ENCODE measurements at places on chromosomes 5 and 9. TPM values are rescaled to one million over a fixed set of nuclear protein-coding genes. Genes with fewer than 3 reads are reported as not detected.

DNA sequence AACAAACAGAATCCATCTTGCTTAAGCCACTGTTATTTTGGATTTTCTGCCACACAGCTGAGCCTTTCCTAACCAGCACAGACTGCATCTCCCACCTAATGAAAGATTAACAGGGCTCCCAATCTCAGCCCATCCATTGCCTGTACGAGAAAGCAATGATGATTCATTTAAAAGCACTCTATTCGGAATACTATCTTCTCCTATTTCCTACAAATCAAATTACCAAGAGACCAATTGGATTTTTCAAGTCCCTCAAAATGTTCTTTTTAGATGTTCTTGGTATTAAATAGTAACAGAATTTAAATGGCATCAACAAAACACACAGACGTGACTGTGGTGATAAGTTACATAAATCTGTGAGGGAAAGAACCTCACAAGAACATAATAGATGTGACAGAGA is 324.1 kb downstream of the AGTPBP1 start:
- DNase-seq, result no peak

Gene ENC1
- total RNA-seq, result 2.5 TPM

DNA sequence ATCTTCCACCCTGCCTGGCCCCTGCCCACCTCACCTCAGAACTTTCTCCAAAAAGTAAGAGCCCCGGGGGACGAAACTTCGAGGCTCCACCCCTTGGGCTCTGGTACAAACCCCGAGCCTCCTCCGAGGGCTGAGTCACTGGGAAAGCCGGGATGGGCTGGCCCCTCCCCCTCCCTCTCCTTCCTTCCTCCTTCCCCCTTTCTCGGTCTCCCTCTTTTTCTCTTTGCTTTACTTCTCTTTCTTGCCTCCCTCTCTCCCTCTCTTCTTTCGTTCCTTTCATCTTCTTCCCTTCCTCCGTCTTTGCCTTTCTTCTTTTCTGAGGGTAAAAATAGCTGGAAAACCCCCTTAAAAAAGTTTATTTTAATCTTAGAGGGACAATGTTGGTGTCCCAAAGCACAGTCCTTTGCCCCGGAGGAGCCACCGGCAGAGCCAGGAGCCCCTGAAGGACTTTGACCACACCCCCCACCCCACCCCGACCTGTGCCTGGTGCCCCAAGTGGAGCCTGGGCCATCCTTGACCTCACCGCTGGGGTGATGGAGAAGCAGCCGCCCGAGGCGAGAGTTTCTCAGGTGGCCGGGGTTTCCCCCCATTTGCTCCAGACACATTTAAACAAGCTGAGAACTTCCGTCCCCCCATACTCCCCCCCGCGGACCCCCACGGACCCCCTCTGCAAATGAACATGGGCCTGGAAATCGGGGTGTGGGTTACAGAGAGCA is 5.7 kb upstream of the NOTCH1 start:
- peak; percentile 78 for DNase-seq

Gene PDLIM4
- 31.5 TPM for total RNA-seq

DNA sequence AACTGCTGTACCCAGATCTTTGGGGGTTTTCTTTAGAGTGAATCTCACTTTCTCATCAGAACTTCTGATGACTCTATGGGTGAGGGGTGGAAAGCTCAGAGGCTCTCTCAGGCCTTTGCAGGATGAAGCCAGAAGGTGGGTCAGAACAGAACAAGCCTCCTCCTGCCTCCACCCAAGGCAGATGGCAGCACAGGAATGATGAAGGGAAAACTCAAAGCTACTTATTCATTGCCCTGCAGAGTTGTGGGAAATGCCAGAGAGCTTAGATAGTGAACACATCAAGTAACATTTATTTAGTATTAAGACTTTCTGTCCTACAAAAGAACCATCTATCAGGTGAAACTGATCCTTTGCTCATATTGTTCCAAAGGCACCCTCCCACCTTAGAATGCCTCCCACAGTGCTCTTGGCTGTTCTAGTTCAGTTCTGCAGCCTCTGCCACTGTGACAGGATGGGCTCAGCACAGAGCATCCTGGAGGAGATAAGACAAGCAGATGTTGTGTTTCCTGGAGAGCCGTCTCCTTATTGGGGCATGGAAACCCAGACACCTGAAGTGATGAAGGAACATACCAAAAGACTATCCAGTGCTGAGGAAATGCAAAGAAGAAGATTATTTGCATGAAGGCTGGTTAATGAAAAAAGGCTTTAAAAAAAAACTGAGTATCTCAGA is 146.6 kb downstream of the ADAMTS12 start:
- DNase-seq, result no peak

Gene LCN1
- not detected for total RNA-seq

DNA sequence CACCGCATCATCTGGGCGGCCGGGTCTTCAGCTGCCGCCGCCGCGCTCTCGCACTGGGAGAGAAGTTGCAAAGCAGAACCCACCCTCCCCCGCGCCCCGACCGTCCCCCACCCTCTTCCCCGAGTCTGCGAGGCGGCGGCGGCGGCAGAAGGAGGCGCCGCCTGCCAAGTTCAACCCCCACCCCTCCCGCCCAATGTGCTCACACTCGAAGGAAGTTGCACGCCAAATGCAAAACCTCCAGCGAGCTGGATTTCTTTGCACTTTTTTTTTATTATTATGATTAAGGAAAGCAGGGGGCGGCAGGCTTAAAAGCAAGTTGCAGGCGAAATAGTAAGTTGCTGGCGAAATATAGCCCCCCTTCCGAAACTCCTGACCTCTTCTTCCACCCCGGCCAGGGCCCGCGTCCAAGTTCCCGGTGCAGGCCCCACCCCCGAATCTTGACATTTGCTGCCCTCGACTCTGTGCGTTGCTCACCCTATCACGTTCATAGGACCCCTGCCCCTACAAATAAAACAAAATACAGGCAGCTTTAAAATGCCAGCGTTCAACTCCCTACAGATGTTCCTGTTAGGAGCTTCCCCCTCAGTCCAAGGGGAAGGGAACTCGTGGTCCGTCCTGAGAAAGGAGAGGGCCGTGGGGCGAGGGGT is 1.1 kb upstream of the NR3C1 start:
- DNase-seq, result peak; percentile 77

- no peak for DNase-seq
Measured at GRCh38 chr9:34253460-34253837, 74.6 kb downstream of the UBAP1 start.

DNA sequence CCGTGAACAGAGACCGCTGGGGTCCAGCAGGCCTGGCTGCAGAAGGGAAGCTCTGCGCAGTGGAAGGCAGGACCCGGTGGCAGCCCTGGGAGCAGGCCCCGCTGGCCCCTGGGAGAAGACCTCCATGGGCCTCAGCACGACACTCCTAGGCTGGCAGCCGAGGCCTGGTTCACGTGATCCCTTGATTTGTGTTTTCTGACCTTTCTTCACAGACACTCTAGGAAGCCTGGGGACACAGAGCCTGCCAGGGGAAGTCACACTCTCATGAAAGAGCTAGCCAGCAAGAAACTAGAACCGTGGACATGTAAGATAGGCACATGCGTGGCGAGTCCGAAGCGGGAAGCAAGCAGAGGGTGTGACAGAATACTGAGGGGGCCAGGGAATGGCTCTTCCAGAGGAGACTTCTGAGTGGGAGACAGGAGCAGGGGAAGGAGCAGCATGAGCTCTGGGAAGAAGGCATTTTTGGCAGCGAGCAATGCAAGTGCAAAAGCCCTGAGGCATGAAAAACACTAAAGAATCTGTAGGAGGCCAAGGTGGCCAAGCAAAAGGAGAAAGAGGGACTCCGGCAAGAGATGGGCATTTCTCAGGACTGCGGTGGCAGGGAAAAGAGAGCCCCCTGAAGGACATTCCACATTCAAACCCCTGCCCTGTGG is 26.6 kb upstream of the IL17B start:
- DNase-seq, result no peak

DNA sequence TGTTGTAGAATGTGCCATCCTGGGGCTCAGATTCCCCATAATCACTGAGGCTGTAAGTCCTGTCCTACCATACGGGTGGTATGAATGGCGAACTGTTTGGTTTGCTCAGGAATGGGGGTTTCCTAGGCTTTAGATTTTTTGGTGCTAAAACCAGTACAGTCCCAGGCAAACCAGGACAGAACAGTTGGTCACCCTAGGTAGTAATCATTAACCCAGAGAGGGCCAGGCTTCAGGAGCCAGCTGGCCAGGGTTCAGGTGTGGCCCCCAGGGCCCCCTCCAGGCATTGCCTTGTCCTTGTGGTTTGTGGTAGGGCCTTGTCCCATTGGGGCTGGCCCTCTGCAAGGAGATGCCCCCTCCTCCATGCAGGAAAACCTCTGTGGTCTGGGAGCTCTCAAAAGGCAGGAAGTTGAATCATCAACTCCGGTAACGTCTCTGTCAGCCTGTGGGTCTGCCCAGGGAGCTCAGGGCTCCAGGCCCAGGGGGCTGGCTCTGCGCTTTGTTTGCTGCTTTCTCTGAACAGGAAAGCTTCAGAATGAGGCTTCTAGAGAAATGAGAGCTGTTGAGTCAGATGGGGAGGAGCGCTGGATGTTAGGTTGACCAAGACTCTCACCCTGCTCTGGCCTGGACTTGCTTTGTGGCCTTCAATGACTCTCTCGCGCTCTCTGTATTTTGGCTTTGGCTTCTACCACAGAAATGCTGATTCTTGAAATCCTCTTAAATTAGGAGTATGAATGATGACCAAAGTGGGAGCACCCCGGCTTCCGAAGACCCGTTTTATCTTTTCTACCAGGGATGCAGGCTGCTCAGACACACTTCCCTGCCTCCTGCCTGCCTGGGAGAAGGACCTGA is 22.2 kb upstream of the JADE2 start:
- peak; percentile 31 for DNase-seq

GRCh38 chr5:50300878-50301277 is 140.2 kb downstream of the EMB start:
- no peak for DNase-seq

- no peak for DNase-seq
Measured at GRCh38 chr5:136025900-136026299, 2.9 kb upstream of the TGFBI start.

GRCh38 chr9:135075234-135076142 is 12.0 kb upstream of the OLFM1 start:
- no peak for DNase-seq

- DNase-seq, result no peak
Measured at GRCh38 chr5:143083006-143083405, 312.8 kb downstream of the ARHGAP26 start.

DNA sequence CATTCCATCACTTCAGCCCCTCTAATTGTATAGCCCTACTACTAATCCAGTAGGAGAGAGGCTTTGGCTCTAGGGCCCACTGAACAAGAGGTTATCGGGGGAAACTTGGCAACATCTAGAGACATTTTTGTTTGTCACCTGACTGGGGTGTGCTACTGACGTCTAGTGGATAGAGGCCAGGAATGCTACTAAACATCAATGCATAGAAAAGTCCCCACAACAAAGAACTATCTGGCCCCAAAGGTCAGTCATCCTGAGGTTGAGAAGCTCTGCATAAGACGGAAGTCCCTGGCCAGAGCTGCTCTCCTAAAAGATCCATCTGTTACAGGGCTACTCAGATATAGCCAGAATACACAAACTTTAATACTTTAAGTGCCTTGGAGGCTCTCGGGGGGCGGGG is 570.6 kb upstream of the KLF4 start:
- no peak for DNase-seq

Gene CDH9
- not detected for total RNA-seq

Gene CCL28
- total RNA-seq, result not detected

- no peak for DNase-seq
Measured at GRCh38 chr5:130964231-130965202, 200.5 kb downstream of the HINT1 start.

DNA sequence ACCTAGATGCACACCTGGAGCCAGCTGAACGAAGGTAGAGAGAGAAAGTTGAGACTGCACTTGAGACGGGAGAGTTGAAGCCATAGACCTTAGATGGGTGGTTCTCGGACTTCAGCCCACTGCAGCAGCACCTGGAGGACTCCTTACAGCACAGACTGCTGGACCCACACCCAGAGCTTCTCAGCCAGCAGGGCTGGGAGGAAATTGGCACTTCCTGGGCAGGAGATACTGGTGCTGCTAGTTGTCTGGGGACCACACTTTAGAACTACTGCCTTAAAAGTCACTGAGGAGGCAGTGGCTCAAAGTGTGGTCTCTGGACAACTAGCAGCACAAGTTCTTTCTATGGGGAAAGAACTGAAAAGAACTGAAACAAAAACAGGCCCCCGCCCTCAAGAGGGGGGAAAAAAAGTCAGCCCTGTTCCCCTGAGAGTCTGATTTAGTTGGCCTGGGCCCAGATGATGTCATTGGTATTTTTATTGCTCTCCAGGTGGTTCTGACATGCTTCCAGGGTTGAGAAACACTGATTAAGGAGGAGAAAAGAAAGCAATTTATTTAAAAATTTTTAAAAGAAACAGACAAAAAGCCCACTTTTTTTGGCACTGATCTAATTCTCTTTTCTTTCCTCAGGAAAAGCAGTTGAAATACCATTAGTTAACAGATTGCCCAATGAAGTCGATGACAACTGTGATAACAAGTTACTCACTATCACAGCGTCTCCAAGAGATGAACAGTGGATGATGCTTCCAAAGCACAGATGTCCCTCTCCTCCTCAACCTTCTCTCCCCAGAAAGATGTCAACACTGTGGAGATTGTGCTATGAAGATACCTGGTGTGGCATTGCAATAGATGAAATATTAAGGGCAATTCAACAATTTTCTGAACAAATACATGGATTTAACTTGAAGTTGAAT is 73.6 kb upstream of the ADAMTS16 start:
- no peak for DNase-seq

- DNase-seq, result no peak
Measured at GRCh38 chr5:32827981-32828380, 116.9 kb downstream of the NPR3 start.

Gene PCA3
- not detected for total RNA-seq

DNA sequence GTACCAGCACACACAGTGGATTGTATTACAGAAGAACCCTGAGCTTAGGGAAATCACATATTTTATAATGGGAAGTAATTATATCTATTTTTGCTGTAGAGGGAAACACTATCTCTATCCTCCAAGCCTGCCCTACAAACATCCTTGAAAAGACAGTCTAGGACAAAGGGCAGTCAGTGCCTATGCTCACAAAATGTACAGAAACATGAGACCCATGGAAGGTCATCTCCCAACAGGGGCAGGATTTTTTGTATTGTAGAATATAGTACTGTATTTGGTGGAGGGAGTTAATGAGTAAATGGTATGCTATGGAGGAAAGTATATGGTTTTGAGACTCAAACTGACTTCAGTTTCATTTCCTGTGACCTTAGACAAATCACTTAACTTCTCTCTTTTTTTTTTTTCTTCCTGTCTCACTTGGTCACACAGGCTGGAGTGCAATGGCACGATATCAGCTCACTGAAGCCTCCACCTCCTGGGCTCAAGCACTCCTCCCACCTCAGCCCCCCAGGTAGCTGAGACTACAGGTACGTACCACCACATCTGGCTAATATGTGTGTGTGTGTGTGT is 5.8 kb upstream of the RAB14 start:
- no peak for DNase-seq

Gene CYLC2
- not detected for total RNA-seq

GRCh38 chr5:76199336-76200318 is 116.4 kb downstream of the SV2C start:
- DNase-seq, result no peak

Gene PIP5KL1
- total RNA-seq, result 3.7 TPM

All from K562 (cell line).